ENCODE measurements at places on chromosomes 1 and 21. TPM values are rescaled to one million over a fixed set of nuclear protein-coding genes. Genes with fewer than 3 reads are reported as not detected.

The LRRC53 gene
- total RNA-seq, result not detected

The MLLT11 gene
- total RNA-seq, result 4.7 TPM

DNA sequence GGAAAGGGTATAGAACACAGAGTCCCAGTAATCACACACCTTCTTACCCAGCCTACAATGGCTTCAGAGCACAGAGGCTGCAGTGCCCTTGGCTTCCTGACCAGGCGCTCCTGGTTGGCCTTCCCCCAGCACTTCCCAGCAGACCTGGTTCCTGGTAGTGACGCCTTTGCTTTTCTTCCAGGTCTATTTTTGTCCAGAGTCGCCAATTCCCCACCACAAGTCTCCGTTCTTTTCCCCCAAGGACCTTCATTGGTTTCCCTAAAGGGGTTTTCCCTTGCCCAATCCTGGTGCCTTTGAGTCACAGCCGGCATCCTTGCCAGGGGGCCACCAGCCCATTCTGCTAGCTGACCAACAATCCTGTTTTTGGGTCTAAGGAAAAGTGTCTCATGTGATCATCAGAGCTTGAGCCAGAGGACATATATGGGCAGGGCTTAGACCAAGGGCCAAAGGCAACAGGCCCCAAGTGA, 84.8 kb downstream of the KCNJ15 start:
- no peak overlapping the region for H3K4me3 ChIP-seq
- DNase-seq, result no peak
- no peaks in the 10 kb centered on the region for H3K36me3 ChIP-seq

- DNase-seq, result no peak
- peaks cover 5% of the 10 kb centered on the region for H3K4me1 ChIP-seq
- no peak overlapping the region for H3K27ac ChIP-seq
Measured at GRCh38 chr21:29248124-29248523, 50.6 kb upstream of the BACH1 start.

DNA sequence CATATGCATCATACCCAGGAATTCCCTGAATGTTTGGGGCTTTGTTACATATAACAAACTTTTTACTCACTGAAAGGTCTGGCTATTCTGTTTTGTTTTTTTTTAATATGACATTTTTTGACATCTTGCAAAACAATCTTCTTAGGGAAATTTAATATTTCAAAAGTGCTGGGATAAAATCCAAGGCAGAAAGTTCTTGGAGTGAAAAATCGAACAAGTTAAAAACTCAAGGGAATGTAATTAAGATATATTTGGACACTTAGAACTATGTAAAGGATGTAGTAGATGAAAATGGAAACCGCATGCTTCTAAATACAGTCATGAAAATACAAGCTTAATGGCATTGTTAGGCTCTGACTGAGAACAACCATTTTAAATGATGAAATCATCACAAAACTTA, 8.6 kb downstream of the CHODL start:
- no peak overlapping the region for H3K27ac ChIP-seq
- H3K27me3 ChIP-seq, result no peaks in the 10 kb centered on the region
- no peaks in the 10 kb centered on the region for H3K36me3 ChIP-seq
- no peaks in the 10 kb centered on the region for H3K4me1 ChIP-seq
- H3K4me3 ChIP-seq, result no peak overlapping the region
- no peak for DNase-seq

DNA sequence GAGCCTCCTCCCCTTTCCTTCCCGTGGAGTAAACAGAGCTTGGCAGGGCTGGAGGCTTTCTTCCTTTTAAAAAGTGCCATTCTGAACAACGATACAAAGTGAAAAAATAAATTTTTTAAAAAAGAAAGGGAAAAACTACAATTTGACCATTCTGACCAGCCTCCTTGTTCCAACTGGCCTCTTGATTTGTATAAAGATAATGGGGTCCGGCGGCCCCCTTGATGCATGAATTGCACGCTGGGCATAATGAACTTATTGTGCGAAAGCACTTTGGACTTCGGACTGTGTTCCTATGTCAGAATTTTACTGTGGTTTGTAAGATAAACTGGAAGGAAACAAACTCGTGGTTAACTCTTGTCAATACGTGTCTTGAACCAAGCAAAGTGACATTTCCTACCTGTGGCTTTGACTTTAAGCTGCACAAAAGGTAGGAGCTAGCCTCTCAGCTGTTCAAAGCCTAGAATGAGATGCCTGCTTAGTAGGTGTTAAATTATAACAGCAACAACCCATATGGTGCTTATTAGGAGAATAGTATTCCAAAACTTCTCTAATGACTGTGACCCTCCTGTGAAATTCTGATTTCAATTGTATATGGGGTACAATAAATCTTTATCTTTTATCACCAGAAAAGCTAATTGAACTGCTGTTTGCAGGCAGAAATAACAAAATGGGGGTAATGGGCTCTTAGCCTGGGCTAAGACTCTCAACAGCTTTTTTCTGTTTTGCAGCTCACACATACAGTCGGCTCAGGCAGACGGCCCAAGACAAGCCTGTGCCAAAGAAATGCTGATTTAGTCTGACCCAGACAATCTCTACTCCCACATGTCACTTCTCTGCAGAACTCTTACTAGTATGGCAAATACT, 9.3 kb downstream of the IRF2BP2 start:
- peak overlapping the region; percentile 96 for H3K27ac ChIP-seq
- H3K4me1 ChIP-seq, result peaks cover 68% of the 10 kb centered on the region
- peaks cover 30% of the 10 kb centered on the region for H3K36me3 ChIP-seq
- peak overlapping the region; percentile 74 for H3K4me3 ChIP-seq
- peak; percentile 53 for DNase-seq

GRCh38 chr1:100308777-100309176, 42.8 kb downstream of the RTCA start:
- H3K4me3 ChIP-seq, result no peak overlapping the region
- H3K36me3 ChIP-seq, result peaks cover 2% of the 10 kb centered on the region
- peaks cover 11% of the 10 kb centered on the region for H3K4me1 ChIP-seq
- no peak overlapping the region for H3K27ac ChIP-seq
- H3K27me3 ChIP-seq, result peaks cover 1% of the 10 kb centered on the region

DNA sequence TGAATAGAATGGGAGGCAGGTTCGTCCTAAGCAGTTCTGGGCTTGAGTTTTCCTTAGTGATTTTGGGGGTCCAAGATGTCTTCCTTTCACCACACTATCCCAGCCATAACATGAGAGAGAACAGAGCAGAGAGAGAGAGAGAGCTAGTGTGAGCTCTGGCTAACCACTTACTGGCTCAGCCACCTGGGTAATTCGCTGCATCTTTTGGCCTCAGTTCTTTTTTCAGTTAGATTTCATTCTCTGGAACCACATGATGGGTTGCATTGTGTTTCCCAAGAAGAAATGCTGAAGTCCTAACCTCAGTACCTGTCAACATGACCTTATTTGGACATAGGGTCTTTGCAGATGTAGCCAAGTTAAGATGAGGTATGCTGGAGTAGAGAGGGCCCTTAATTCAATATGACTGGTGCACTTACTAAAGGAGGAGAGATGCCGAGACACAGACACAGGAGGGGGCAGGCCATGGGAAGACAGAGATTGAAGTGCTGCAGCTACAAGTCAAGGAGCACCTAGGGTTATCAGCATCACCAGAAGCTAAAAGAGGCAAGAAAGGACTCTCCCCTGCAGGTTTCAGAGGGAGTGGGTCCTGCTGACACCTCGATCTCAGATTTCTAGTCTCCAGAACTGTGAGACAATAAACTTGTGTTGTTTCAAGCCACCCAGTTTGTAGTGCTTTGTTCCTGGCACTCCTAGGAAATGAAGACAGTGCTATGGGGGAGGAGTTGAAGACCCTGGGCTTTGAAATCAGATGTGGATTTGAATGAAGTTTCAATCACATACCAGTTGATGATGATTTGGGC, 26.2 kb upstream of the TARBP1 start:
- peaks cover 26% of the 10 kb centered on the region for H3K4me1 ChIP-seq
- H3K4me3 ChIP-seq, result no peak overlapping the region
- H3K27me3 ChIP-seq, result peaks cover 1% of the 10 kb centered on the region
- peak overlapping the region; percentile 28 for H3K27ac ChIP-seq
- DNase-seq, result no peak

DNA sequence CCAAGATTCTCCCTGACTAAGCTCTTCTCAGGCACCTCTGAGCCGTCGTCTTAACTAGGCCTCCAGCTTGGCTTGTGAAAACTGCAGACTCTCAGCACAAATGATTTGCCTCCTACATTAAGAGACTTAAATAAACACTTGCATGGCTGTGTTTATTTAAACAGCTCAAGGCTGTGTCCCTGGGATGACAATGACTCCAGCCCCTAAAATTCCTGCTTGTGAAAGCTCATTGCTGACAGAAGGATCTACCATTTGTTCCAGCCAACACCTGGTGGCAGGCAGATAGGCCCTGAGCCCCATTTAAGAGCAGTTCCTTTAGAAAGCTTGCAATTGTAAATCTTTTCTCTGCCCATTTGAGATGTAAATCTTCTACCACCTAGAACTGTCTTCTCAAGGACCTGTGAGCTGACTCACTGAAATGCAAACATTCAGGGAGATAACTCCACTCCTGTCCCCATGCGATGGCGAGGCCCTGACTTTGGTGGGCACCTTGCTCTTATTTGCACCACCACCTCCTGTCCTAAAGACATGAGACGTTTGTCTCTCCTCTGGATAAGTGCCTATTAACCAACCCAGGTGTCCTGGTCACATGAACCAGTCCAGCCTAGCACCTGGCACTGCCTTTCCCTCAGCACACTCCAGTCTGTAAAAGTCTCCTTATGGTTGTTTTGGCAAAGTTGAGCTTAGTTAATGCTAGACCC, 15.1 kb upstream of the PCP4 start:
- H3K4me3 ChIP-seq, result no peak overlapping the region
- no peak for DNase-seq
- no peaks in the 10 kb centered on the region for H3K27me3 ChIP-seq
- H3K36me3 ChIP-seq, result no peaks in the 10 kb centered on the region
- no peaks in the 10 kb centered on the region for H3K4me1 ChIP-seq
- H3K27ac ChIP-seq, result no peak overlapping the region

DNA sequence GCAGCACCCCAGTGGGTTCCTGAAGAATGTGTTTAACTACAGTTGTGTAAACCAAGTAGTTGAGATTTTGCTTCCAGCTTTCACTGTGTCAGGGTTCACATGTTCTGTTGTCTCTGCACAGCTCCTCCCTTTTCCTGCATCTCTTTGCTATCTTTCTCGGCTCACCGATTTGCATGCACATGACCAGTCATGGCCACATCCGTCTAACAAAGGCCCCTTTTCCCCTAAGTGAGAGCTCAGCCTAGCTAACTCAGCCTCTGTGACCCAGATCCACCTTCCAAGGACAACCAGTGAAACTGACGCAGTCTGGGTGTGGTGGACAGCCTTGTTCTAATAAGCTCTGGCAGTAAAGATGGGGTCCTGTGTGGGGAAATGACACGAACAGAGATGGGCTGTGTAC, 101.1 kb downstream of the ZP4 start:
- H3K27me3 ChIP-seq, result no peaks in the 10 kb centered on the region
- H3K4me3 ChIP-seq, result no peak overlapping the region
- no peak overlapping the region for H3K27ac ChIP-seq
- H3K36me3 ChIP-seq, result no peaks in the 10 kb centered on the region
- DNase-seq, result no peak
- no peaks in the 10 kb centered on the region for H3K4me1 ChIP-seq
